ENCODE measurements at places on chromosomes 4 and X.
A peak's percentile ranks its signal among the peaks of the same experiment; 100 is the strongest.

DNA sequence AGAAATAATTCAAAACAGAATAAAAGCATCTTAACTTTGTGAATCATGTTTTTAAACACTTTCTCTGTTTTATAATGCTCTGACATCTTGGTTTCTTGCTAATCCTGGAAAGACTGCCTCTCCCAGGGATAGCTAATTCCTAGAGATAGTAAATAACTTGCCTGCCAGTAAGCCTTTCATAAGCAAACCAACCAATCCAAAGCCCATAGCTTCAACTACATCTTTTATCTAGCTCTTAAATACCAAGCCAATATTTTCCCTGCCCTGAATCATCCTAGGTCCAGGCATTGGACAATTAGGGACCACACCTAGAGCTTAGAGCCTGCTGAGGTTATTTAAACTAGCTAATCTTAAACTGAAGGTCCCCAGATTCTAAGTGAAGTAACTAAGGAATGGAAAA lies 223.7 kb upstream of the DIPK2B start:
- DNase-seq = no peak

- no peak for DNase-seq
These were observed 17.2 kb downstream of the GPR174 start for GRCh38 chrX:79161655-79162054.

- DNase-seq = no peak
These were observed 3.1 kb upstream of the MTMR1 start for GRCh38 chrX:150690126-150690525.

DNA sequence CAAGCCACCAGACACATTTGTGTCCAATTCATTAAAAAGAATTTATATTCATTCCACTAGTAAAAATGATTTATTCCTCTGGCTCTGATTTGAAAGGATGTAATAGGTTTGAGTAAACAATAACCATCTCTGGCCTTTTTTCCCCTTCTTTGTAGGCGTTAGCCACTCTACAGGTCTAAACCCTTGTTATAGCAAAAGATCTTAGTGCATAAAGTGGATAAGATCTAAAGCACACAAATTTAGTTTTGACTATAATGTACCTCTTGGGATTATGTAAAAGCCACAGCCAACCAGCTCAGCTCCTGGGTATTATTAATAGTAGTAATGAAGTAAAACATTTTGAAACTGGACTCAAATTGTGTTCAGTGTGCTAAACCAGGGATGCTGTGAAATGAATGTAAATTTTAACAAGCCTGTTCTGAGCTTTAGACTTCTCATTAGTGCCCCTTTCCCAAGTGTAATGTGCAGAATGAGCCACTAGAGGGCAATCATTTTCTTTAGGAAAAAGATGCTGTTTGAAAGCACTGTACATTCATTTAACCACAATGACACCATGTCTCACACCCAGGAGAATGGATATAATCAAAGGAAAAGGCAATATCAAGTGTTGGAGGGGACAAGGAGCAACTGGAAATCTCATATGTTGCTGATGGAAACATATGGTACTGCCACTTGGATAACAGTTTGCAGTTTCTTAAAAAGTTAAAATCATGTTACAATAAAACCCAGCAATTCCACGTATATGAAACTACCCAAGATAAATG lies 69.7 kb downstream of the KLHL8 start:
- peak; percentile 54 for DNase-seq

- no peak for DNase-seq
These were observed 140.3 kb downstream of the INPP4B start for GRCh38 chr4:142705820-142706219.

GRCh38 chr4:150826306-150826705 lies 188.8 kb downstream of the LRBA start:
- no peak for DNase-seq

DNA sequence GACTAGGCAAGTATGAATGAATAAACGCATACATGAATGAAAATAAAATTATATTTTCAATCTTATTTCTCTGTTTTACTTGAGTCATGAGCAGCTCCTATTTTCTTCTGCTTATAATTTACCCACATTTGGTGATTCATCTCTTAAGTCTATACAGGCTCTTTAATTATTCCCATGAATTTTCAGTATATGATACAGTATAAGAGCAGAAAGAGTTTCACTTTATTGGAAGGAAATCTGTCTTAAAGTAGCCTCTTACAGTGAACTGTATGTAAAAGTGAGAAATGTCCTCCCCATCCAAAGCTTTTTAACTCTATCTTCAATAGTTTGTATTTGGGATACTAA lies 50.8 kb downstream of the TMEM165 start:
- DNase-seq = no peak

- DNase-seq = no peak
These were observed 7.9 kb downstream of the SCLT1 start for GRCh38 chr4:129085472-129085871.

DNA sequence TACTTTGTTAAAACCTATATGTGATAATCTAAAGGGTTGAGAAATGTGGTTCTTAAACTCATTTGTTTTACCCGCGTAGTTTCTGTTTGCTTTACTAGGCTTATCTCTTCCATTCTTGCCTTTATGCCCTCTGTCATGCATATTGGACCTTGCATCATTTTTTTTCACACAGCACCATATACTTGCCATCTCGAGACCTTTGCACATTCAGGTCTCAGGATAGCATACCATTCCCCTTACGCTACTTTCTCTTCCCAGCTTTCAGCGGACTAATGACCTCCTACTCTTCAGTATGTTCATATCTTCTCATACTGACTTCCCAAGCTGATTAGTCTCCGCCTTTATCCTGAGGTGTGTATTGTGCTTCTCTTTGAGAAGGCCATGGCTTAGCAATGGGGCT lies 40.5 kb downstream of the USP38 start:
- DNase-seq = no peak

GRCh38 chr4:167052631-167053091 lies 181.6 kb downstream of the SPOCK3 start:
- DNase-seq = no peak

DNA sequence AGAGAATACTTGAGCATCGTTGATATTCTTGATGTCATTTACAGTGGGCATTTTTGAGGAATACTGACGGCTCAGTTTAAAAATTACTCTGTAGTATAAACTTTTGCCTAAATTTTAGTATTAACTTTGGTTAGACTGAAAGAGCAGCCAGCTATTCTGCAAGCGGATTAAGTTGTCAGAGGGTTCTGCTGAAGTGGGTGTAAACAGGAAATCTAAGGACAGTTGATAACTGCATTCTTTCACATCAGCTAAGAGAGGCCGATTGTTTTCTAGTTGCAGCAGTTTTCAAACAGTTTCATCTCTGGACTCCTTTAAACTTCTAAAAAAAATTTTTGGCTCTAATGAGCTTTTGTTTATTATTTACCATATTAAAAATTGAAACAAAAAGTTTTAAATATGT lies 149.6 kb downstream of the RAPGEF2 start:
- DNase-seq = no peak

DNA sequence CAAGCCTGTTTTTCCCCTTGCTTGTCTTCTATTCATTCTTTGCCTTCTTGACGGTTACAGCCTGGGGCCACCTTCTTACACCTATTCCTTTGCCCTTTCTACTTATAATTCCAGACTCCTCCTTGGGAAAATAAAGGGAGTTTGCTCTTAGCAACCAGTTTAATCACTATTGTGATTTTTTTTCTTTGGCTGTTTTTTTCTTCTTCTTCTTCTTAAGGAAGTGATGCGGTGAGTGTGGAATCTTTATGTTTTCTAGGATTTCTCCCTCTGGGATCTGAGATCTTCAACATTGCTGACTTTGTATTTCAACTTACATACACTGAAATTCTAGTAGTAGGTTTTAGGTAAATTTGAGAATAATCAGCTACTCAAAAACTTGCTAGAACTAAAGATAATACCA lies 1.1 kb upstream of the KLHL13 start:
- DNase-seq = no peak

GRCh38 chrX:130878350-130879341 lies 24.4 kb downstream of the ENOX2 start:
- no peak for DNase-seq

DNA sequence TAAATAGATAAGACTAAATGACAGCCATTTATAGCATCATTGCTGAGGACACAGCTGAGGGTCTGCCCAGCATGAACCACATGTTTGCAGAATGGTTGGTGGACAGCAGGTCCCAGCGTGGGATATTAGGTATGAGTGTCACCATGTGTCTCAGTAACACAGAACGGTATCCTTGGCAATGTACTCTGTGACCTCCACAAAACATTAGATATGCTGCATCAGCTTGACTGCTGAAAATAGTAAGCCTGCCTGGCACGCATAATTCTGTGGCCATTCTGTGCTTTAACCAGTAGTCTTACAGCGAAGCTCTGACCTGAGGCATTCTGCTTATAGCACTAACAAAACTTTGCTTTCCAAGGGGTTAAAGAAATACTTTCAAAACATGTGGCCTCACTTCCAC lies 32.0 kb downstream of the LIMCH1 start:
- no peak for DNase-seq

GRCh38 chr4:84730375-84730774 lies 147.4 kb downstream of the CDS1 start:
- DNase-seq = no peak

- DNase-seq = no peak
These were observed 77.7 kb downstream of the PDK3 start for GRCh38 chrX:24542756-24543155.
